ENCODE measurements at places on chromosomes 11 and 22.

DNA sequence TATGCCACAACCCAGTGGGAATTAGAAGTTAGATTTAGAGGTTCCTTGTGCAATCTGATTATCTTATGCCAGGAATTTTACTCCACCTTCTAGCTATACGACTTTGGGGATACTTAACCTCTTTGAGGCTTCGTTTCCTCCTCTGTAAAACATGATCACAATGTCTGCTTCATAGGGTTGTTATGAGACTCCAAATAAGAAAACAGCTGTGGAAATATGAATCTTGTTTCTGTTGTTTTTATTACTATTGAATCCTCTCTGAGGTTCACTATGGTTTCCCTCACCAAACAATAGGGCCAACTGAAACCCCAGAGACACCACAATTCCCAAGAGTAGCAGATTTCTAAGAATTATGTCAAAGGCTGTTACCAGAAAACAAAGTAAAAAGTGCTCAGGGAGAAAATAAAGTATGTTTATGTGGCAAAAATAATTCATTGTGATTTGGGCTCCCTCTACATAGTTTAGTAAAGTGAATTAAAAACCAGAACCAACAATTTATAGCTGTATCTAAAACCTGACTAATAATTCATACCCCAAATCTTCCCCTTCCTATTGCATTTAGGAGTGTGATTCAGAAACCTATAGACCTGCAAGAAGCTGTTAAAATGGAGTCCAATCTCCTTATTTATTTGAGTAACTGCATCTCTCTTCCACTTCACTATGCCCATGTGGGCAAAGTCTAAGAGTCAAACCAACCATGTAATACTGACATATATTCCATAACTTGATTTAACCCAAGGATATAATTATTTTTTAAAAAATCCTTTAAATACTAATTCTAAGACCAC, 38.4 kb downstream of the AMBRA1 start:
- no peak for DNase-seq

DNA sequence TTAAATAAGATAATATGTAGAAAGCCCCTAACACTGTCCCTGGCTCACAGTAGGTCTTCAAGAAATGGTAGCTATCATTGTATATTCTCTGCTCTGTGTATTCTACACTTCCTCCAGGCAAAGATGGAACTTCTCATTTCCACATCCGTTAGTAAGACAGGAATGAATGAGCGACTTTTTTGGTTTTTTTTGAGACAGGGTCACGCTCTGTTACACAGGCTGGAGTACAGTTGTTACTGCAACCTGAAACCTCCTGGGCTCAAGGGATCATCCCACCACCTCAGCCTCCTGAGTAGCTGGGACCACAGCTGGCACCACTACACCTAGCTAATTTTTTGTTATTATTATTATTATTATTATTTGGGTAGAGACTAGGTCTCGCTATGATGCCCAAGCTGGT, 2.3 kb upstream of the CLPB start:
- DNase-seq: no peak

GRCh38 chr11:134248910-134249480, 4.2 kb downstream of the THYN1 start:
- DNase-seq: no peak

GRCh38 chr11:46721286-46721685, 2.3 kb downstream of the F2 start:
- no peak for DNase-seq

DNA sequence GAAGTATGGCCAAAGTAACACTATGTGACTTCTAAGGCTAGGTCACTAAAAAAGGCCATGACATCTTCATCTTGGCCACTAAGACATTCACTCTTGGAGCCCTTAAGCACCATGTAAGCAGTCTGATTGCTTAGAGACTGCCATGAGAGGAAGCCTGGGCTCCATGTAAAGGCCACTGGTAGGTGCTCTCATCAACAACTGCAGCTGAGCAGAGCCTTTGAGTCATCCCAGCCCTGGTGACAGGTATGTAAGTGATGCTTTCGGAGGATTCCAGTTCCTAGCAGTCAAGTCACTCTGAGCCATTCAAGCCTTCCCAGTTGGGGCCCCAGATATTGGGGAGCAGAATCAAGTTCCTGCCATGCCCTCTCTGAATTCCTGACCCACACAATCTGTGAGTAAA, 26.2 kb downstream of the GAB2 start:
- no peak for DNase-seq

DNA sequence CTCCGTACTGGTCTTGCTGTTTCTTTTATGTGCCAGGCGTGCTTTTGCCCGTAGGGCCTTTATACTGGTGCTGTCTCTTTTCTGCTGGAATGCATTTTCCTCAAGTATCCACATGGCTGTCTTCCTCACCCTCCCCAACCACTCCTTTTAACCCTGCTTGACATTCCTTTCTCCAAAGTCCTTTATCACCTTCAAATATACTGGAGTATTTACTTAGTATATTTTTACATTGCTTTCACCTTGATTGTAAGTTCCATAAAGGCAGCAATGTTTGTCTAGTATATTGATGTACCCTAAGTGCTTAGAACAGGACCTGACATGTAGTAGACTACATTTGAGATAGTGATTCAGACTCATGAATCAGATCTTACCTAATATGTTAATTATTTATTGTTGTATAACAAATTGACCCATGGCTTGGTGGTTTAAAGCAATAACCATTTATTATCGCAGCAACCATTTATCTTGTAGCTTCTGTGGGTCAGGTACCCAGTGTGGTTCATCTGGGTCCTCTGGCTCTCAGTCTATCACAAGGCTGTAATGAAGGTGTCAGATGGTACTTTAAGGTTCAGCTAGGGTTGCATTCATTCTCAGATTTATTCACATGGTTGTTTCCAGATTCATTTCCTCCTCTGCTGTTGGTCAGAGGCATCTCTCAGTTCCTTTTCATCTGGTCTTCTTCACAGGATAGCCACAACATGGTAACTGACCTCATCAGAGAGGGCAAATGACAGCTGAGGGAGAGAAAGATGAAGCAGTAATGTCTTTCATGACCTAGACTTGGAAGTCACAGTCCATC, 34.2 kb downstream of the DDX10 start:
- no peak for DNase-seq

DNA sequence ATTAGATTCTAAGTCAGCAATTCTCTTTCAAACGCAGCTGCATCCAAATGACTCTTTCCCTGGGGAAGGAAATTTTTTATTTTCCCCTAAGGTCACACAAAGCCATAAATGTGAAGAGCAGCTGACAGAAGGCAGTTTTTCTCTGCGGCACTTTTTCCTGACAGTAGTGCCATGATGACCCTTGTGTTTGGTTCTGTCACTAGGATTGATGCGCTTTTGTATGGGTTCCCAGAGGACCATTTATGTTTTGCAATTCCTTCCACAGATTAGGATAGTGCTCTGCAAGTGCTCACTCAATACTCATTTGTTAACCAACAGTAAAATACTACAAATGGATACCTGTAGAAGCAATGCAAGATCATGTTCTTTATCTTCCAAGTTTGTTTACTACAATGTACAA, 359.6 kb upstream of the CTSC start:
- no peak for DNase-seq

DNA sequence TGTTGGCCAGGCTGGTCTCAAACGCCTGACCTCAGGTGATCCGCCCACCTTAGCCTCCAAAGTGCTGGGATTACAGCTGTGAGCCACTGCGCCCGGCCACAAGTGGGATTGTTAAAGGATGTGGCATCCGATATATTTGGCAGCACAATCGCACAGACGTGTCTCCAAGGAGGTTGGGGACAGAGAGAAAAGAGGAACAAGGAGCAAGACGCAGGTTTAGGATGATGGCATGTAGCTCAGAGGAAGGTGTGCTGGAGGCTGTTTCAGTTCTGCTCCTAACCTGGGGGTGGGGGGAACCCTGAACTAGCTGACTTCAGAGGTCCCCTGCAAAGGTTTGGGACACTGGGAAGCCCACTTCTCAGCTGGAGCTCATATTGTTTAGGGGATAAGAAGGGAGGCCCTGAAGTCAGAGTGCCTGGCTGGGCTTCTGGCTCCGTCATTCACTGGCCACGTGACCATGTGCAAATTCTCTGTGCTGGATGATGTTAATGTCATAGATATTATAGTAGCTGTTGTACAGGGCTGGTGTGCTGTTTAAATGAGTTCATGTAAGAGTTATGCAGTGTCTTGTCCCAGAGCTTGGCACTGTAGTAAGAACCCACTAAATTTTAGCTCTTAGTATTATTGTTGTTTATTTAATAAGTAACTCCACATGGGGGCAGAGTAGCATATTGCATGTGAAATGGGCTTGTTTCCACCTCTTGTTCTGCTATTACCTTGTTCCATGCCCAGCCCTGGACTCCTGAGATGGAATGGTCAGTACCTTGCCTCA, 129.7 kb downstream of the ST3GAL4 start:
- DNase-seq: no peak

DNA sequence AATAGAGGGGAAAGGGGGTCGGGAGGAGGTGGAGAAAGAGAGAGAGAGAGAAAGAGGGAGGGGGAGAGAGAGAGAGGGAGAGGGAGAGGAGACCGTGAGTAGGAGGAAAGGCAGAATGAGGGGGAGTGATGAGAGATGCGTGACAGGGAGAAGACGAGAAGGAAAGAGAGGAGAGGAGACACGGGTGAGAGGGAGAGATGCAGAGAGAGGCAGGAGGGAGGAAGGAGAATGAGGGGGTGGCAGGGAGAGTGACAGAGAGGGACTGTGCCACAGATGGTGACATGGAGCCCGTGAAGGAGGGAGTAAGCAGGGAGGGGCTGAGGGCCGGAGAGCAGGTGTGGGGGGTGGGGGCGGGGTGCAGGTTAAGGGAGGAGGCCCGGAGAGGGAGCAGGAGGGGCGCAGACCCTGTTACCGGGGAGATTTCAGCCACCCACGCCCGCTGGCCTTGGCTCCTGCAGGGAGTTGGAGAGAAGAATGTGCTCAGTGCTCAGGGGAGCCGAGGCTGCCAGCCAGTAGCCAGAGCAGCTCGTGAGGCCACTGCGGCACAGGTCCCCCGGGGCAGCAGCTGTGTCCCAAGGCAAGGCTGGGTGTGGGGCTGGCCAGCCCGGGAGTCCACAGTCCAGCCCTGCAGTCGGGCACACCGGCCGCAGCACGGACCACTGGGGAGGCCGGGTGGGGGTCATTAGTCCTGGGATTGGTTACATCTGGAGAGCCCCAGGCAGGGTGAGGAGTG, at the start of gene SSTR3:
SSTR3 (minus strand) TSS at position 304 of the 733 bp plus-strand sequence. CDS start 4,674 bp downstream, outside the sequence.
- no peak for DNase-seq

DNA sequence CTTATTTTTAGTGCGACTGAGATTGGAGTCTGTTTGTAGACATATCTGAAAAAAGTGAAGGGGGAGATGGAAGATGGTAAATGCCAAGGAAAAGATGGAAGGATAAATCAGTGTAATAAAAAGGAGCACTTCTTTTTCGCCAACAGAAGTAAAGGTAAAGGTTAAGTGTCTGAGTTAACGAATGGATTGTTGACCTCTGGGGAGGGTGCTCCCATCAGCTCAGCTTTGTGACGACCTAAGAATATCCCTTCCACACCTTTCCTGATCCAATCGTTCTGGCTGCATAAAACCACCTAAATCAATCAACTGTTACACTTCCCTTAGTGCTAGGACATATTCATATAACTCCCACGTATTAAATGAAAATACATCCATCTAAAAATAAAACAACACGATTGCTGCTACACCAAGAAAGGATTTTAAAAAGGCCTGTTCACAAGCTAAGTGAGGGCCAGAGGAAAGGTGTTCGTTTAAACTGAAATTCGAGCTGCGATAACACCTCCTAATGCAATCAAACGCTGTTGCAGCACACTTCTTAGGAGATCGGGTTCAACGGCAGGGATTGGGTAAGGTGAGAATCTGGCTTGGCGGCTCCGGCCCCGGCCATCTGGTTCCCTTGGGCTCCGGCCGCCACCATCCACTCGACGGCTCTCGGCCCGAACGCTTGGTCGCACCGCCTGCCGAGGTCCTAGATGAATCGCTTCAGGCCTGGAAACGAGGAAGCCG, 658 bp downstream of the C11orf71 start:
- no peak for DNase-seq

DNA sequence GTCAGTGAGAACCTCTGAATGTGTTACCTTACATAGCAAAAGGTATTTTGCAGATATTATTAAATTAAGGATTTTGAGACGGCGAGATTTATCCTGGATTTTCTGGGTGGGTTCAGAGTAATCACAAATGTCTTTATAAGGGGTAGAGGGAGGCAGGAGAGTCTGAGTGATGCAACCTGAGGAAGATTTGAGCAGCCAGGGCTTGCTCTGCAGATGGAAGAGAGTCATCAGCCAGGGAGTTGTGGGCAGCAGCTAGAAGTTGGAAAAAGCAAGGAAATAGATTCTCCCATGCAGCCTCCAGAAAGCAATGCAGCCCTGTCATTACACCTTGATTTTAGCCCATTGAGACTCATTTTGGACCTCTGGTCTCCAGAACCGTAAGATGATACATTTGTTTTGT, 4.1 kb upstream of the WDR74 start:
- no peak for DNase-seq

GRCh38 chr11:78031629-78032028, 8.6 kb upstream of the KCTD14 start:
- no peak for DNase-seq

- DNase-seq: peak; percentile 92
Measured at GRCh38 chr11:46294365-46295309, 17.2 kb downstream of the CREB3L1 start.

DNA sequence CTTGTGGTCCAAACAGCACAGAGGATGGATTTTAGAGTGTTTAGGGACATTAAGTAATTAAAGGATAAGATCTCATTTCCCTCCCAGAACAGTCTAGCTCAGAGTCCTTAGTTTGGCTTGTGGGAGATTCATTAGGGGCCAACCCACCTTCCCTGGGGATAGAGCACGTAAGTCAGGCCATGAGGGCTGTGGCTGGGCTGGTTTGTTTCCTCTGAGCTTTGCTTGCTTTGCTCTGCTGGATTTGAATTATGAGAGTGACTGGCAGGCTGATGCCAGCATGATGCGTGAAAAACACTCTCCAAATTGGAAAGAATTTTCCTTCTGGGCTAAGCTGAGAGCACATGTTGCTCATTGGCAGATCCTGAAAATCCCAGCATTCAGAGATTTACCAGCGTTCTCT, 84.7 kb upstream of the HEPHL1 start:
- DNase-seq: no peak

DNA sequence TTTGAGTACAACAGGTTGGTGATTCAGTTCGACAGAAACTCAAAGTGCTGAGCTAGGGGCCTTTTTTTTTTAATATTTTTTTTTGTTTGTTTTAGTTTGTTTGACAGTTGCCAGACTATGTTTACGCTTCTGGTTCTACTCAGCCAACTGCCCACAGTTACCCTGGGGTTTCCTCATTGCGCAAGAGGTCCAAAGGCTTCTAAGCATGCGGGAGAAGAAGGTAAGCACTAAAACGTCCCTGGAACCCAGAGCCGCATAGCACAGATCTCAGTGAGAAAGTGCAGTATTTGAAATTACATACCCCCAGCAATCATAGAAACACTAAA, 649 bp downstream of the PRRG4 start:
- no peak for DNase-seq
